T-helper 1 cell (primary cell): ENCODE measurements at places on chromosomes 13 and 19.

DNA sequence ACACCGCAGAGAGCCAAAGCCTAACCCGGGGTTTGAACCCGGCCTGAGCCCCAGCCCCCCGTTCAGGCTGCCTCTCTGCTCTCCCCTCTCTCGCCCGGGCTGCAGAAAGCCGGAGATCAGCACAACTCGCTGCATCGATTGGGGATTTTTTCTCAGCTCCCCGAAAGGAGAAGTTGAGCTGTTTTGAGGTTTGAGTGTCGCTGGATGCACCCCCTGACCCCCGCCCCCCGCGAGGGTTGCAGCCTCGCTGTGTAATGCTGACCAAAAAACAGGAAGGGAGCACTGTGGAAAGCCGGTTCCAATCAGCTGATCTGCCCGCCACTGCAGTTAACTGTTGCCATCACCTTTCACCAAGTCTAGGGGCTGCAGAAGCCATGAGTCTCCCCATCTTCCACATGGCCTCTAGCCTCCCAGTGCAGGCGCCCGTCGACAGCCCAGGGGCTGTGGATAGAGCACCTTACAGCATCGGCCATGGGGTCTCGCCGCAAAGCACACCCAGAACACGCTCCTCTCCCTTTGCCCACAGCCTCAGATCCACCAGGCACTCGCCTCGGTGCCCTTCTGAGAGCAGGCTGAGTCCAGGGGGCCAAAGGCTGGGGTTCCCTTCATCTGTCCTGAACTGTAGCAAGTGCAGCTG lies 34.5 kb downstream of the MYO9B start:
- no peak for DNase-seq

- DNase-seq = no peak
Observed at GRCh38 chr19:50897612-50898011, 13.6 kb downstream of the KLK4 start.

DNA sequence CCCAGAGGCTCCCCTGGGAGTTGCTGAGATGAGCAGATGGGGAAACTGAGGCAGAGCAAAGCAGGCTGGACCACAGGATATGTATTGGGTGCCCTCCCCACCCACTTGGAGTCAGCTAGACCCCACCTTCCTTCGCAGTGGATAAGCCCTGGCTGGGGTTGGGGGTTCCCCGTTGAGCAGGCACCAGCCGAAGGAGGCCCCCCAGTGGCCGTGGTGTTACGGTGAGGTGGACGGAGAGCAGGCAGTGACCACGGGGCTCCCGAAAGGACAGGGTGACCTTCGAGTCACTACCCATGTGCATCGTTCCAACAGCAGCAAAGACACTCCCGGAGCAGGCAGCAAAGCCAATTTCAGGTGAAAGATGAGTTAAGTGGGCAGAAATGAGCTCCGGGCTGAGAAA lies 62.4 kb upstream of the ADGRE5 start:
- DNase-seq = no peak

- no peak for DNase-seq
Observed at GRCh38 chr13:111882351-111882750, 184.6 kb upstream of the SOX1 start.

DNA sequence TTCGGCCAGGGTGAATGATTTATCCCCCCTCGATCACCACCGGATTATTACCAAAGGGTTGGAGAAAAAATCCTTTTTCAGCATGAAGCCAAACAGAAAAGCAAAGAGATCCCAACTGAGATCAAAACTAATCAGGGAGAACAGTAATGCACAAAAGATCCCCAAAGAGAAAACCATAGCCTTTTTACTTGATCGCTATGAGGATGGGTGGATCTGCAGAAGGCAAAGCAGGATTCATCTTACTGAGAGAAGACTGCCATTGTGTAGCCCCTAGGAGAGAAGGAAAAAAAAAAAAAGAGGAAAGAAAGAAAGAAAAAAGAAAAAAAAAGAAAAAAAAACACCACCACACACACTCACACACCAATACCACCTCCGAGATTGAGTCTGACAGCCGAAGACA lies at the start of gene FGF14:
Gene FGF14, minus strand, starts transcription at position 283 of the 400 bp plus-strand sequence.
- no peak for DNase-seq

DNA sequence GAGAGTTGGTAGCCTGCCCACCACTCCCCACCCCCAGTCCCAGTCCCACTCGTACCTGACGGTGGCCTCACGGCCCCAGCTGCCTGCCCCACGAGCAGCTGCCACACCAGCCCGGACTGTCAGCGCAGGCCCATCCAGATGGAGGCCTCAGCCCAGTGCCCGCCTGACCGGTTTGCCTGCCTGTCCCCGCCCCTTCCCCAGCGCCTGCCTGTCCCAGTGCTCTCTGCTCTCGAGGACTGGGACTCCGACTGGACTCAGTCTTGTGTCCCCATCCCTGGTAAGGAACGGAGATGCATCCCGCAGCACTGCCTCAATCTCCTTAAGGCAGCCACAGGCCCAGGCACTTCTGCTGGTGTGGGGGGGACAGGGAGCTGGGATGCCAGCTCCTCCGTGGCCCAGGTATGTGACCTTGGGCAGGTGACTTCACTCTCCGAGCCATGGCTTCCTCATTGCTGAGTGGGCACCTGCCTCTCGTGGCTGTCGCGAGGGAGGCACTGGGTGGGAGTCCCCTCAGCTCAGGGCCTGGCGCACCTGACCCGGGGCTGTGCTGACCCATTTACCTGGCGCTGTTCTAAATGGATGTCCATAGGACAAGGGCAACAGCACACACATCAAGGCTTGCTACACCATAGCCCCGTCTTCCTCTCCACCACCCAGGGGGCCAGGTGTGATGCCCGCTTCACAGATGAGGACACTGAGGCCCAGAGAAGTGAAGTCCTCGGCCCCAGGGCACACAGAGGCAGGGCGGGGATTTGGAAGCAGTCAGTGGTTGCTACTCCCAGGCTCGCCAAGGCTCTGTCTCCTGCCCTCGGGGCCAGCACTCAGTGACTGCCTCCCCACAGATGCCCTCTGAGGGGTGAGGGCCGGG lies at the start of gene NKPD1:
Gene NKPD1, minus strand, starts transcription at position 113 of the 868 bp plus-strand sequence. CDS start 832 bp downstream, outside the sequence.
- no peak for DNase-seq
